ENCODE measurements at places on chromosomes 6 and 20.

GRCh38 chr20:50629670-50630045 is 61.7 kb downstream of the RIPOR3 start:
- DNase-seq: no peak

DNA sequence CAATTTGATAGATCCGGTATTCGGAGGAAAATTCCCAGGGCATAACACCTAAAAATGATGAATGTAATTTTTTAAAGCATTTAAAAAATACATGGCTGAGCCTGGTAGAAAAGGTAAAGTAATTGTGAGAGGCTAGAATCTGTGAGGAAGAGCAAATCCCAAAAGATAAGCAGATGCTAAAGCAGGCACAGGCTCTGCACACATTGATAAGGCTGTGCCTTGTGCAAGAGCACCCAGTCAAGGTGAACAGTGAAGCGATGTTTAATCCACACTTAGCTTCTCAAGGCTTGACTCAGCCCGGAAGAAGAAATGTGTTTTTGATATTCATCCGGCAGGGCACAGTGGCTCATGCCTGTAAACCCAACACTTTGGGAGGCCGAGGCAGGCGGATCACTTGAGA is 5.1 kb upstream of the EPB41L2 start:
- DNase-seq: no peak

DNA sequence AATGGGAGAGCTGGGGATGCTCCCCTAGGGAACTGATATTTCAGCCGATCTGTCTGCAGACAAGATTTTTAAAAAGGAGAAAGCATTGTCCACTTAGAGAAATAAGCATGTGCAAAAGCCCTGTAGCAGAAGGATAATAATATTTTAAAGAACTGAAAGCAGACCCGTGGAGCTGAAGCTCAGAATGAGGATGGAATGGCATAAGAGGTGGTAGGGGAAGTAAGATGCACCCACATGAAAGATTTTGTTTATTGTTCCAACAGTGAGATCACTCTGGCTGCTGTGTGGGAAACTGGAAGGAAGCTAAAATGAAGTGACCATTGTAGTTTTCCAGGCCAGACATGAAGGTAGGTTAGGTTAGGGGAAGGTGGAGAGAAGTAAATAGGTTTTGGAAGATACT is 266.4 kb upstream of the PRDM1 start:
- DNase-seq: no peak

DNA sequence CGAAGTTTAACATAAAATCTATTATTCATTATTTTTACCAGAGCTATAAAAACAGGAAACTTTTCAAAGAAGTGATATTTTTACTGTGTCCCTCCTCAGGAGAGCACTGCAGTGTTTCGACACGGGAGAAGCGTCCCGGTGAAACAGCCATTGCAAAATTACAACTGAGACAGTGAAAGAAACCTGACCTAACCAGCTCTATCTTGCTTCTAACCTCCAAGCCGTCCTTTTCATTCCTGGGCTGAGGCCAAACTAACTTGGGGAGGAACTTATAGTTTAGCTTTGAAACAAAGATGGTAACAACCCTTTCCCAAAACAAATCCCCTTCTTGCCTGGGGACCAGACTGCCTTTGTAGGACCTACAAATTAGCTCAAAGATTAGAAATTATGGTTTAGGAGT is 79.2 kb downstream of the WDR27 start:
- no peak for DNase-seq

DNA sequence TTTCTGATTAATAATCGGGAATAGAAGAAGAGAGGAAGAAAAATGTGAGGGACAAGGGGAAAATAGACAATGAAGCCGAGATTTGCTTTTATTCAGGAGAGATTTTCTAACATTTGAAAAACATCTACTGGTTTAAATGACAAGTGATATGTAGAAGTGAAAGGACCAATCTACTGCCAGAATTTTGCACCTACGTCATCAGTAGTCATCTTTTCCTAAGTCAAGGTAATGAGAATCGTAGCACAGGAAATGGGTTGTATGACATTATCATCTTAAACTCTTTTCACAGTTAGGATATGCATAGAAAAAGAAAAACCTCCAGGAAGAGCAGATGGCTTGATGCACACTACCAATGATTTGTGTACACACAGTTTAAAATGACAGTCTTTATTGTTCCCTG is 45.3 kb upstream of the RAB32 start:
- no peak for DNase-seq

- no peak for DNase-seq
Measured at GRCh38 chr20:33480048-33480447, 9.8 kb upstream of the CBFA2T2 start.

DNA sequence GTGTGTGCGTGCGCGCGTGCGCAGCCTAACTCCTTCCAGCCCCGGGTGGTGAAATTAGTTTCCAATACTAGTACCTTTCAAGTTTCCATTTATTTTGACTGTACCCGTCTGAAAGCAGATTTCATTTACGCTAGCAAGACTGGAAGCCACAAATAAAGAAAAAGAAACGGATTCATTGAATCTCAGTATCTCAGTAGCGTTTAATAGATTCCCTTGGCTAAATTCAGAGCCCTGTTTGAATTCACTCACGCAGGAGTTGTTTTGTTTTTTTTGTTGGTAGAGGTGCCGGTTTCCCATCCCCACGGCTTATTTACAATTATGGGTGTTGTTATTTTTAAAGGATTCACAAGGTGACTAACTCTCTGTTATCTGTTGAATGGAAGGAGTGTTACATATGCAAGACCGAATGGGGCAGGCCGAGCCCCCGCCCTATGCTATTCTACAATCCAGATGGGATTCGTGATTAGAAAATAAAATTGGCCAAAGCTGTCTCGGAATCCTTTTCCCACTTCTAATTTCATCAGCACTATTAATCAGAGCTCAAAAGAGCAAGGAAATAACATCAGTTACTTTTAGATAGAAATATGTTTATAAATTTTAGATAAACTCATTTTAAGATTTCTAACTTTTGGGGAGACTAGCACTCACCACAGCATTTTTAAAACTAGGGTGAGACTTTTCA is 2.3 kb upstream of the INSM1 start:
- no peak for DNase-seq

DNA sequence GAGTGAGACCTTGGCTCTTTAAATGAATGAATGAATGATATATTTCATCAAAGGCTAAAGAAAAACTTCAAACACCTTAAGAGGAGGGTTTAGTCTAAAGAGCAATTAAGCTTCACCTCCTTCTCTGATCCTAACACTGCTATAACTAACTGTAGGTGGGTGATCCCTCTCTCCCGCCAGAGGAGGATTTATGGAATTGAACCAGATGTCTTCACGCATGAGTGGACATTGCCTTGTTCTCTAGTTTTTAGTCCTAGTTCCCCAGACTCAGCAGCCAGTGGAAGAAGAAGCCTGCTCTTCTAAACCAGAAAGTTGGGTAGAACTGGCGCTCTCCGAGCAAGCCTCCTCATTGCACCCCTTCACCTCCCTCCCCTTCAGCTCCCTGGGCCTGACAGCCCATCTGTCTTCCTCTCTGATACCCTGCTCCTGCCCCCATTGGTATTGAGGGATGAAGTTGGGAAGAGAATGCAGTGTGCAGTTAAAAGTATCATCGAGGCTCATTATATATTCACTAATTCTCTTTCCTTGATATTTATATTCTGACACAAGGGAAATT is 142.7 kb downstream of the ARID1B start:
- DNase-seq: no peak

DNA sequence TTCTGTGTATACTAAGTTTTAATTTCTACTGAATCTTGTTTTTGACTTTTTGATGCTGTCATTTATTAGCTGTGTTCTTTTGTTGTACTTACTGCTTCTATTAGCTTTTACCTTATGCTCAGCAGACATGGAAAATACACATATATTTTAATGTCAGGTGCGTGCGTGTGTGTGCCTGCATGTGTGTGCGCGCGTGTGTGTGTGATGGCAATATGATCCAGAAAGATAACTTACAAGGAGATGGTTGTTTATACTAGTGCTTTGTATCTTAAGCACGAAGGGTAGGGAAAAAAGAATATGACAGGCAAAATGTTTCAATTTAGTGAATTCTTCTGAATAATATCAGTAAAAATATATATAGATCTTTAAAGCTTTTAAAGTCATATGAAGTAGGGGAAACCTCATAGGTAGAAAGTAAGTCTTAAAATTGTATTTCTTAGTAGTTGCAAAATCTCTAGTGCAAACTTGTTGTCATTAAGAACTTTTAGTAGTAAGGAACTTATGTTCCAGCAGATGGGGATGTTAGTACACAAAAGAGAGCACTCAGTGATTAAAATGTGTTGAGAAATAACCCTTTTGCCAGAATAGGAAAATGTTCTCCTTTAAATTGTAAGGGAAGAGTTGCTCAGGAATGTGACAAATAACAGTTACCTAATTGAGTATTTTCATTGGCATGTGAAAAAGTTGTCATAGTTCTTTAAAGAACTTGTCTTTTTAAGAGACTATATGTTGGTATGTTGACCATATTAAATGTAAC is 13.2 kb downstream of the QKI start:
- no peak for DNase-seq

DNA sequence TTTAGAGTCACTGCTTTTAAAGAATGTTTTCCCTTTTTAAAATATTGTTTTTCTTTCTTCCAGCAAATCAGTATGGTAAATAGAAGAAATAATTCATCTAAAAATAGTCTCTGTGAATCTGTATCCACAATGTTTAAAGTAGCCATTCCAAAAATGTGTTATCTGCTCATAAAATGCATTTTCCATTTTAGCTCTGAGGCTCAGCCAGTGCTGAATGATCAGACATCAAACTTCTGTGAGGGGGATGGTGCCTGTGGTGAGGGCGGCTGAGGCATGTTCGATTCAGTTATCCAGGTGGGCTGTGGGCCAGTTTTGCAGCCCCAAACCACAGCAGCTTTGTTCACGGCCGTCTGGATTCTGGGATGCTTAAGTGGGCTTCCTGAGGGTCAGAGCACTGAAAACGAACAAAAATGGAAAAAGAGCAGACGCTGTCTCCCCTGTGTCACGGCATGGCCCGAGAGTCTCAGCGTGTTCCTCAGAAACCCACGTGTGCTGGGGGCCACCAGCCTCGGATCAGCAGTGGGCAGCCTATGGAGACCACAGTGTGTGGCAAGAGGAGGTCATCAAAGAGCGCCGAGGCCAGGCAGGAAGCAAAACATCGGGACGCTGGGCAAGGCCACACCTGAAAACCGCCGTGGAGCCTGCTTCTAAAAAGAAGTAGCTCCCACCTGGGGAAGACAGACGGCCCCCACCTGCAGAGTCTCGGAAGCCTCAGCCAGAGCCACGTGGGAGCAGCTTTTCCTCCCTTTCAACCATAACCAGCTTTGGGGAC is 134.9 kb upstream of the THBS2 start:
- DNase-seq: no peak

- DNase-seq: no peak
Measured at GRCh38 chr20:42461965-42462593, 727.6 kb downstream of the PTPRT start.

DNA sequence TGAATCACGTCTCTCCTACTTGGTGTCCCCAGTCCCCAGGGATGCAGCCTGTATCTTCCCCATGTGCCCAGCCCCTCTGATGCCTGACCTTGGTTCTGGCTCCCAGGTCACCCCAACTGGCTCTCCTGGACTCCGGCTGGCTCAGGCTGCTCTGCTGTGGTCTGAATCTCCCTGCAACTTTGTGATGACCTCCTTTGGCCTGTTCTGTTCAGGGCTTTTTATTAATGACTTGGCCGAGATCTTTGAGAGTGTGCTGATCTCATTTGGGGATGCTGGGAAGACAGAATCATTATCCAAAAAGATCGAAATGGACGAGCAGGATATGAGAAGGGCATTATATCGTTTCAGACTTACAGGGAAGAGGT is 67.4 kb downstream of the IGF2R start:
- no peak for DNase-seq

- DNase-seq: no peak
Measured at GRCh38 chr6:111171577-111172400, 84.5 kb downstream of the SLC16A10 start.

DNA sequence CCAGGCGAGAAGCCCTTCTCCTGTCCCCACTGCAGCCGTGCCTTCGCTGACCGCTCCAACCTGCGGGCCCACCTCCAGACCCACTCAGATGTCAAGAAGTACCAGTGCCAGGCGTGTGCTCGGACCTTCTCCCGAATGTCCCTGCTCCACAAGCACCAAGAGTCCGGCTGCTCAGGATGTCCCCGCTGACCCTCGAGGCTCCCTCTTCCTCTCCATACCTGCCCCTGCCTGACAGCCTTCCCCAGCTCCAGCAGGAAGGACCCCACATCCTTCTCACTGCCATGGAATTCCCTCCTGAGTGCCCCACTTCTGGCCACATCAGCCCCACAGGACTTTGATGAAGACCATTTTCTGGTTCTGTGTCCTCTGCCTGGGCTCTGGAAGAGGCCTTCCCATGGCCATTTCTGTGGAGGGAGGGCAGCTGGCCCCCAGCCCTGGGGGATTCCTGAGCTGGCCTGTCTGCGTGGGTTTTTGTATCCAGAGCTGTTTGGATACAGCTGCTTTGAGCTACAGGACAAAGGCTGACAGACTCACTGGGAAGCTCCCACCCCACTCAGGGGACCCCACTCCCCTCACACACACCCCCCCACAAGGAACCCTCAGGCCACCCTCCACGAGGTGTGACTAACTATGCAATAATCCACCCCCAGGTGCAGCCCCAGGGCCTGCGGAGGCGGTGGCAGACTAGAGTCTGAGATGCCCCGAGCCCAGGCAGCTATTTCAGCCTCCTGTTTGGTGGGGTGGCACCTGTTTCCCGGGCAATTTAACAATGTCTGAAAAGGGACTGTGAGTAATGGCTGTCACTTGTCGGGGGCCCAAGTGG is 5.3 kb downstream of the SNAI1 start:
- no peak for DNase-seq

GRCh38 chr6:22363166-22363713 is 66.4 kb upstream of the PRL start:
- no peak for DNase-seq

DNA sequence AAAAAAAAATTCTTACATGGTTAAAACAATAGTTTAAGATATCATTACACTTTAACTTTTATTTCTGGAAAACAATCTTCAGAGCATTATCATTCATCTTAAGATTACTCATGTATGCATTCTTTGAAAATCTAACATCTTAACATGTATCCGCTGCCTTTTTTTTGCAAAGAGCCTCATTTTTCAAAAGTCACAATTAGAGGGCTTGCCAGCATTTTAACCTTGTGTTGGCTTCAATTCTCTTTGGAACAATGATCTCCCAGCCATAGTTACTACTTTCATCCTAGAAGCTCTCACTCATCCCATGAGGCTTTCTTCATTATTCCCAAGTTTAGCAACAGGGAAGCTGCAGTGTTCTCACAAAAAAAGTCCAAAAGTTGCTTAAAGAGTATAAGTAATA is 330.8 kb downstream of the BCKDHB start:
- DNase-seq: no peak

DNA sequence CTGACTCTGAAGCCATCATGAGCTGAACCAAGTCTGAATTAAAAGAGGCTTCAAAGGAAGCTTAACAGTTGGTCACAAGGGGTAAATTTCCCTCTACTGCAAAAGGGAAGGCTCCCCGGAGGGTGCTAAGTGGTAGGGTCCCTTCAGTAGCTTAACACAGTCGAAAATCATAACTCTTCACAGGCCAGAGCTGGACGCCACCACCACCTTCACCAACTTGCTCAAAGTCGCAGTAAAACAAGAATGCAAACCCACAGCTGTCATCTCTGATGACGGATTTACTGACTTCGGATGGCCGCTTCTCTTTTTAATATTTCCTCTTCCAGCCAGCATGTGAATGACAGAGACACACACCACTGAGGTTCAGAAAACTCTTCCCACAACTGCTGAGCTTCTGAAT is 144.7 kb upstream of the FBXL4 start:
- no peak for DNase-seq

- no peak for DNase-seq
Measured at GRCh38 chr6:158503222-158503621, 56.7 kb upstream of the TMEM181 start.

GRCh38 chr6:96086745-96087144 is 71.0 kb downstream of the FUT9 start:
- no peak for DNase-seq

GRCh38 chr20:1214838-1215261 is 11.0 kb upstream of the RAD21L1 start:
- DNase-seq: no peak

All from stimulated activated CD8-positive, alpha-beta memory T cell treated with anti-CD3 and anti-CD28 coated beads, Interleukin-2, amount 100 ng/mL, for 48 hours (primary cell).